ENCODE measurements at places on chromosomes 11 and 22. TPM values are rescaled to one million over a fixed set of nuclear protein-coding genes. Genes with fewer than 3 reads are reported as not detected.

PTPRCAP gene
- not detected for total RNA-seq

ASRGL1 gene
- 22.6 TPM for total RNA-seq

TMEM191B gene
- not detected for total RNA-seq

RIBC2 gene
- total RNA-seq: not detected

FOSL1 gene
- total RNA-seq: 1.9 TPM

OR51V1 gene
- not detected for total RNA-seq

FGF3 gene
- total RNA-seq: not detected

WNT11 gene
- total RNA-seq: 27.5 TPM

GAL3ST1 gene
- total RNA-seq: not detected

ANO9 gene
- 0.73 TPM for total RNA-seq
